ENCODE measurements at places on chromosomes 7 and 10.

DNA sequence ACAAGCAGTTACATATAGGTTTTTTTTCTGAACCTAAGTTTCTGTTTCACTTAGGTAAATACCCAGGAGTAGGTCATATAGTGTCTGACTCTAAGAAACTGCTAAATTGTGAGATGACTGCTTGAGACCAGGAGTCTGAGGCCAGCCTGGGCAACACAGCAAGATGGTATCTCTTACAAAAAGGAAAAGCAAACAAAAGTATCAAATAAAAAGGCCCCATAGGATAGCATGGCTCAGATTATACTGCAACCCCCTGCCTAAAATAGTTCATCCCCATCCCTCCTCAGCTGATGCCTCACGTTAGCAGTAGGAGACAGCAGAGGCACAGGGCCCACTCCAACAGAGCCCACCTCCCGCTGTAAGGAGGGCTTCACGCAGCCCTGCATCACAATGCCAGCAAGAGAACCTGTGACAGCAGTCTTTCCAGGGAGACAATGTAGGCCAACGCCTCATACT lies 90.3 kb downstream of the SRPK2 start:
- DNase-seq = no peak

- DNase-seq = no peak
Observed at GRCh38 chr7:2967253-2967652, 76.4 kb downstream of the CARD11 start.

DNA sequence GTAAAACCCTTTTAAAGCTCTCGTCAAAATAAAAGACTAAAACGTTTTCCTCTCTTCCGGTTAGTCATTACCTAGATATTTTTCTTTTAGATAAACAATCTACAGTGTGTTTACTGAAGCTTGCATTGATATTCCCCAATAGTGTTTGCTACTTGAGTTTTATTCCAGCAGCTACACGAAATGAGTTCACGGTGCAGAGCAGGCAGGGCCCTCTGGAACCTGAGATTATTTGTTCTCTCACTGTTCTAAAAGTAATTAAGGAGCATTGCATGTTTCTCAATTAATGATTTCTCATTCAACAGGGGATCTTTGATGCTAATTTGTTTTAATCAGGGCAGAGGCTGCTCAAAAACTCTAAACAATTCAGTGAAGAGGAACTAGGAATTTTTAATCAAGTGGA lies 319.7 kb downstream of the GFRA1 start:
- no peak for DNase-seq

- no peak for DNase-seq
Observed at GRCh38 chr7:94050046-94050445, 45.9 kb upstream of the BET1 start.

DNA sequence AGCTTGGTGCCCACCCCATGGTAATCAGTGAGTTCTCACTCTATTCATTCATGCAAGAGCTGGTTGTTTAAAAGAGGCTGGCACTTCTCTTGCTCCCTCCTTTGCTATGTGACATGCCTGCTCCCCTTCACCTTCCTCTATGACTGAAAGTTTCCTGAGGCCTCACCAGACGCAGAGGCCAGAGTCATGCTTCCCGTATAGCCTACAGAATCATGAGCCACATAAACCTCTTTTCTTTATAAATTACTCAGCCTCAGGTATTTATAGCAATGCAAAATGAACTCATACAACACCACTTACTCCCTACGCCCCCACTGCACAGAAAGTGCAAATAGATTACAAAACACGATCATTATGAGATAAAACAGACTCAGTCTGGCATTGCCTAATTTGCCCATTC lies 39.0 kb downstream of the SEC61G start:
- DNase-seq = no peak

- DNase-seq = no peak
Observed at GRCh38 chr7:77917500-77918262, 119.1 kb downstream of the PHTF2 start.

GRCh38 chr10:126066456-126066855 lies 170.1 kb downstream of the FANK1 start:
- DNase-seq = no peak

DNA sequence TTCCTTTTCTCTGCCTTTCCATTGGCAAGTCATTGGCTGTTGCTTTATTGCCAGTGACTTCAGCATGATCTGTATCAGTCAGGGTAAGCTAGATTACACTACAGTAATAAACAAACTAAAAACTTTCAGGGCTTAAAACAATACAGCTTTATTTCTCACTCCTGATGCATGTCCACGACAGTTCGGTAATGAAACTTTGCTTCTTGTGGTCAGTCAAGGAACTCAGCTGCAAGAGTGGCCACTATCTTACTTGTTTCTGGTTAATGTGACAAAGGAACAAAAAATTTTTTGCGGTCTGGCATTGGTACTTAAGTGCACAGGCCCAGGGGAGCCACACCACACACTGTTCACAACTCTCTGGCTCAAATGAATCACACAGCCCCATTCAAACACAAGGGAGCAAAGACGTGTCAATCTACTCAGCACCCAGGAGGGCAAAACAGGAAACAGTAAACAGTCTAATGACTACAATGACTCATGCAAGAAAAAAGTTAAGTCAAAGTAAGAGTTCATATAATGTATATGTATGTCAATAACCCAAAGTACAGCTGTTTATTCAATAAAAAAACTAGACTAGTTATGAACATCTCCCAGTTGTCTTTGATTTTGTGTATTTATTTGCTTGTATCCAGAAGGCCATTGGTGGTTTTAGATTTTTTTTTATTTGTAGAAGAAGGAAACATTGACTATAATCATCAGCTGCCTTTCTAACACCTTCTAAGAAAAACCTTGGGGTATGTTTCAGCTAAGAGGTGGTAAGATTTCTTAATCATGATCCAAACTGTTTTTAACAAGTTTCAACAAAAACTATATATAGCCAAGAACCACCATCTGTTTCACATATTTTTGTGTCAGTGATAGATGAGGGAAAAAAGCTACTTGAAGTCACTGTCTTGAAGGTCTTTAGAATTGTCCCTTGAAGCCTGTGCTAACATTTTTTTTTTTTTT lies 134.4 kb upstream of the FAM3C start:
- DNase-seq = no peak

- peak; percentile 31 for DNase-seq
Observed at GRCh38 chr7:26508917-26509316, 217.3 kb downstream of the SNX10 start.

DNA sequence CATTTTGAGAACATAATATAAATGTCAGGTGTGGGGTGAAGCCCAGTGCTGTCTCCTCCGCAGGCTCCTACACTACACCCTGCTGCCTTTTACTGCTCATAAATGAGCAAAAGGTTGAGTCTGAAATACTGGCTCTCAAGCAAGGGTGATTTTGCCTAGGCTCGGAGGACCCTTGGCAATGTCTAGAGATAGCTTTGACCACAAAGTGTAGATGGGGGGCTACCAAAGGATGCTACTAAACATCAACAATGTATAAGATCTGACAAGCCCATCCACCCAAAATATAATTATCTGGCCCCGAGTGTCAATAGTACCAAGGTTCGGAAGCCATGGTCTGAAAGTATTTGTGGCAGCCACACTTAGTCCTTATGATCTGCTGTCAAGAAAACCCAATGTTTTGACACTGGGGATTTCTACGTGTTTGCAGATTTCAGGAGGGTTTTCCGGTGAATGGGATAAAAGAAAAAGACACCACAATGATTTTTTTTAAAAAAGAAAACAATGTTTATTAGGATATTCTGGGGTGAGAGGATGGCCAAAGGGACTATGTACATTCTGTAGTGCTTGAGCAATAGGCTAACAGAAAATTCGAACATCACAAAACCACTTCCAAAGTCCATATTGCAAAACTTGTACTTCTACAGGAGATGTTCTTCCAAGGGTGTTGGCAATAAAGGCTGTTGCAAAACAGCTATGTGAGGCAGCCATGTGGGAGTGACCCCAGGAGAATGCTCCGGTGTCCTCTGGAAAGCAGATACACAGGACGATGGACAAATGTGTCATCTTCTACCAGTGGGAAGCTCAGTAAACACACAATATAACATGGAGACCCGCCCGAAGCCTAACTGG lies 216.3 kb downstream of the GFRA1 start:
- no peak for DNase-seq

DNA sequence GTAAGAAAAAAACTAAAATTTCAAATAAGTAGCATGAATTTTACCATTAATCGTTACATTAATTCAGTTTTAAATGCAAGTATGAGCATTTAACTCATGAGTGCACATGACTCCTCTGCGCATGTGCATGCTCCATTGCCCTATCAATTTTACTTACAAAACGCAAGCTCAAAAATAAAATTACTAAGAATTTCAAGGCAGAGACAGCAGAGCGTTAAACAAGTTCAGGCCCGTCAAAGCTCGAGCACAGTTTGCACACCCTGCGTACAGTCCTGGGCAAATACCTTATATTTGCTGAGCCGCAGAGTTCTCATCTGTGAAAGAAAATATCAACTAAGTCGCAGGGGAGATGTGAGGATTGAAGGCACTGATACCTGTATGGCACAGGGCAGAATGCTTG lies 373.6 kb downstream of the BBS9 start:
- DNase-seq = no peak

- no peak for DNase-seq
Observed at GRCh38 chr7:41931263-41931646, 228.4 kb upstream of the INHBA start.

- DNase-seq = no peak
Observed at GRCh38 chr10:110337906-110338305, 33.2 kb upstream of the SMNDC1 start.

- DNase-seq = no peak
Observed at GRCh38 chr10:101709359-101710058, 14.5 kb upstream of the FBXW4 start.

DNA sequence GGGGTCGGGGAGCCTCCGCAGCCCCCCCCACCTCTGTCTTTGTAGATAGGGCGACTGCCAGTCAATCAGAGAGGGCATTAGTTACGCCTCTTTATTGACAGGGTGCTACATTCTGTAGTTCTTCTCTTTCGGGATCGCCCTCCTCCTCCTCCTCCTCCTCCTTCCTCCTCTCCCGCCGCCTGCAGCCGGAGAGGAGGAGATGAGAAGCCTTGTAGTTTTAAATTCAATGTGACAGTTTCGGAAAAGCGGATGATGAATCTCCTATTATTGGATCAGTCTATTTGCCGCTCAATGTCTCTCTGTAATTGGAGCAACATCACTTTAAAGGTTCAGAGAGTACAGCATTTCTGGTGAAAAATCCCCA lies 587 bp upstream of the UNCX start:
- DNase-seq = no peak

GRCh38 chr7:101453617-101454016 lies 90.9 kb downstream of the COL26A1 start:
- no peak for DNase-seq

DNA sequence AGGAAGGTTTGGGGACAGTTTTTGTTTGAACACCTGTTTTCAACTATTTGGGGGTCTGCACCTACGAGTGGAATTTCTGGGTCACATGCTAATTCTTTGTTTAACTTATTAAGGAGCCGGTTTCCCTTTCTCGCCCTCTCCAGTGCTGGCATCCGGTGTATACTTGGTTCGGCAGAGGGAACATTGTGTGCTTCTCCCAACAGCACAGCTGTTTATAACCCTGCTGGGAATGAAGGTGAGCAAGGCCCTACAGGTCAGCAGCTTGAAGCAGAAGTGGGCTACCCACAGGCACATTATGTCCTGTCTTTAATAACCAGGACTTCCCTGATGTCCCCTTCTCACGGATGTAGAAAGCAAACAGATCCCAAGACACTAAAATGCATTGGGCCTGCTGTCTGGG lies 87.5 kb upstream of the PDCD4 start:
- no peak for DNase-seq

GRCh38 chr7:135447748-135448147 lies 62.2 kb downstream of the CNOT4 start:
- no peak for DNase-seq

- no peak for DNase-seq
Observed at GRCh38 chr10:10292501-10292900, 725.2 kb upstream of the CELF2 start.

GRCh38 chr10:103193820-103194529 lies 903 bp upstream of the NT5C2 start:
- DNase-seq = no peak

DNA sequence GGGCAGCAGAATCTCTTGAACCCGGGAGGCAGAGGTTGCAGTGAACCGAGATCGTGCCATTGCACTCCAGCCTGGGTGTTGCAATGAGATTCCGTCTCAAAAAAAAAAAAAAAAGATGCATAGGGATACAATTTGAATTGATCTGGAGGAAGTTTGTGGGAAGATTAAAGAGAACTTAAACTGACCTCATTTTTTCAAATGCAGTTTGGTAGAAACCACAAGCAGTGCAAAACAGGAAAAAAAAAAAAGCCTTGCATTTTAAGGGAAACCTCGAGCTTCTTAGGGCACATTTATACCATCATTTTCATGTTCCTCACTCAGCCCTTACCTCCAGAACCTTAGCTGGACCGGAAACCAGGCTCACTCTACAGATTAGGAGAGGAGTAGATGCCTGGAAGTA lies 2.8 kb downstream of the KCTD7 start:
- DNase-seq = no peak

GRCh38 chr10:115856580-115856979 lies 416.4 kb downstream of the GFRA1 start:
- DNase-seq = no peak

DNA sequence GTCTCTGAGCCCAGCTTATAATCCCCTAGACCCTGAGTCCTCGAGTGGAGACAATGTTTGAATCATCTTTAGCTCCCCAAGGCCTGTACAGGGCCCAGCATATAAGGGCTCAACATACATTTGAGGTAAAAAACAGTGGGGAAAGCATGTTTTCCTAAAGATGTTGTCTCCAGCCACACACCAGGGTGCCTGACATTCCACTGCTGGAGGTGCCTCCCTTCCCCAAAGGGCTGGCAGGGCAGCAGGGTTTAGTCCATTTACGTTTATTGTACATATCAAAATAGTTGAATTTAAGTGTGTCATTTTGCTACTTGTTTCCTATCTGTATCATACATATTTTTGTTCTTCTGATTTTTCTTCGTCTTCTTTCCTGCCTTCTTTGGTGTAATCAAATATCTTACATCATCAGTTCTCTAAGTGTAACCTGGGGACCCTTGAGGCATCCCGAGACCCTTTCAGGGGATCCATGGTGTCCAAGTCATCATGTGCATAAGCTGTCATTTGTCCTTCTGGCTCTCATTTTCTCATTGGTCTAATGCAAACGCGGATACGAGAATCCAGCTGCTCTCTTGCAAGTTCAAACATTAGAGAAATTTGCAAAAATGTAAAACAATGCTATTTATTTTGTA lies 101.6 kb downstream of the PDGFA start:
- DNase-seq = no peak

DNA sequence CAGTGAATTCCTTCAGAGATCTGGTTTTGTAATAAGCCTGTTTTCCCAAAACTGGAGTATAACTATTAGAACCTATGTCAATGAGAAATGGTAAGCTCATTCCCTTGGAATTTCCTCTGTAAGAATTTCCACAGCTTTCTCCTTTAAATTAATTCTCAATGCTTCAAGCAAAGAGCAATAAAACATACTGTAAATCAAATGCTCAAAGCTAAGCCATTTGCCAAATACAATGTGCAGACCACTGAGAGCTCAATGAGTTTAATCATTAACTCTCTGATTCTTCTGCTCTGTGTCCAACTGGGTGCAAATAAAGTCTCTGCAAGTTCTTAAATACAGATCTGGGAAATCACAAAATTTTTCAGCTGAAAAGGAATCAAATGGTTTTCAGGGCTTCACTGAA lies 227.6 kb upstream of the IMMP2L start:
- DNase-seq = no peak
